ENCODE measurements at places on chromosomes 1 and 21.

GRCh38 chr1:28518745-28519341 is 13.0 kb downstream of the RCC1 start:
- DNase-seq, result peak; percentile 80

- peak; percentile 52 for DNase-seq
Observed at GRCh38 chr21:14863745-14864210, 201.0 kb downstream of the NRIP1 start.

GRCh38 chr21:44732956-44733355 is 21.6 kb upstream of the TSPEAR start:
- no peak for DNase-seq

DNA sequence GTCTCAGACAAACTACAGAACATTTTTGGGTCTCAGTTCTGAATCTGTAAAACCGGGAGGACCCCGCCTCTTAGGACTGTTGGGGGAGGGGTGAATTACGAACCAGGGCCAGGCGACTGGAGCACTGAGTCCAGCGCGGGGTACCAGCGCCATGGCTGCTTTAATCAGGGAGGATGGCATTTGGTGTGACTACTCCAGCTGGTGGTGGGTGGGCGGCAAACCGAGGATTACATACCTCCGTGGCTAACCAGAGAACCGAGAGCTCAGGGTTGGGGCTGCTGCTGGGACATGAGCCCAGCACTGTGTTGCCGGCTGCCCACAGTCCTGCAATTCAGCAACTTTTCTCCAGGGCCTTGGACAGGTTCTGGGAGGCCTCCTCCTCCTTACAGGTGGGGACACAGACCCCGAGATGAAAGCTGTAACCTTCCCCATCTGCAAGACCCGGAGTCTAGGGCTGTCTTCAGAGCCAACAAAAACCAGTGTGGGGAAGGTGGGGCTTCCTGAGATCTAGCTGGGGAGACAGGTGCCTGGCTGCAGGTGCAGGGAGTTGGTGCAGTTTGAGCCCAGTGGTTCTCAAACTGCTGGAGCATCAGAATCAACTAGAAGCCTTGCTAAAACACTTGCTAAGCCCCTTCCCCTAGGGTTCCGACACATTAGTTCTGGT is 273.5 kb downstream of the FOXD2 start:
- no peak for DNase-seq

GRCh38 chr1:220818421-220819173 is 31.9 kb downstream of the MTARC1 start:
- no peak for DNase-seq

GRCh38 chr1:94271373-94271772 is 34.0 kb upstream of the ARHGAP29 start:
- no peak for DNase-seq

GRCh38 chr1:206951318-206952100 is 5.2 kb upstream of the PIGR start:
- DNase-seq, result no peak

DNA sequence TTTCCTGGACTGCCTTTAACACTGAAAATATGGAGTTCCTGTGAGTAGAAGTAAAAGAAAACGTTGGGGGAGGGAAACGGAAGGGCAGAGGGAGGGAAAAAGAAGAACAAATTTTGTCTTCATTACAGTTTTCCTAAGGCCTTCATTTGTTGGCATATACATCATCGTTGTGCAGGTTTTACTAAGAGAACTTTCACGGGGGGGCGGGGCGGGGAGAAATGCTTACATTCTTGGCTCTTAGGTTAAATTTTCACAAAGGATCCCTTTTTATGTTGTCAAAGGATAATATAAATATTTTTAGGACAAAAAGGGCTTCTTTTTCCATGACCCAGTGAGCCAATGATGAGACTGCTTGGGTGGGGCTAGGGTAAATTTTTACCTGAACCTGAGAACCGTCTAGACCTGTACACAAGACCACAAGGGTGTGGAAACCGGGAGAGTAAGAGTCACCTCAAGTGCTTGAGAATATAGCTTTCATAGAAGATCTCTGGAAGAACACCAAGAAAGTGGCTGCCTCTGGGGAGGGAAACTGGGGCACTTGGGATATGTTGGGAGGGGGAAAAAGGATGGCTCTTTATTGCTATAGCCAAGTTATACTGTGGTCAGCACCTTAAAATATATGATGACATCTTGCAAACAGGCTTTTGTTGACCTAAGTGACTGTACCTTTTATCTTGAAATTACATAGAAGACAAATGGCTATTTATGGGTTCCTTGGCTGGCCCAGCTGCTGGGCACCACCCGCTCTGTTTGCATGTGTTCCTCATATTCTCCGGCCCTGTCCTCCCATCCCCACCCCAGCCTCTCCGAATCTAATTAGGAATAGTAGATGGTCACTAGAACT is 2.0 kb upstream of the UTP25 start:
- no peak for DNase-seq
